ENCODE measurements at places on chromosomes 2 and 18.

DNA sequence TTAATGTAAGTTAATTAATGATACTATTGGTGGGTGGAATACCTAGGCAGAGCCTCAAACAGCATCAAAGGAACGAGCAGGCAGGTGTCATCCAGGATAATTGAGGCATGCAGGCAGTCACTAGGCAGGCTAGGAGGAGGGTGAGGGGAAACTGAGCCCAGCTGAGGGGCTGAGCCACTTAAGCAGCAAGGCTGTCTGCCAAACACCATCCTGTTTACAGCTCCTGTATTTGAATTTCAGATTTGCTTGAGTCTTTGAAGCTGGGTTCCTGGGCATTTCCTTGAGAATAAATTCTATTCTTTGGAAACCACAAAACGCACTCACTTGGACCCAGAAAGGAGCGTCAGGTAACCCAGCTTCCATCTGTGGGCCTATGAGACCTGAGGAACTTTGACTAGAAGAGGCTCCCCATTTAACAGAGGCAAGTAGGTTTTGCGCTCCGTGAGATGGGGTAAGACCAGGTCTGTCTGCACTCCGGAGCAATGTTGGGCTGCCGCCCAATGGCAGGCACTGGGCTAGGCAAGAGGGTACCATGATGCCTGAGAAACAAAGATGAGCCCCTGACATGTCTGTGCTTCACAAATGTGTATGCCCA lies 2.0 kb downstream of the EDAR start:
- DNase-seq, result peak; percentile 34

- DNase-seq, result no peak
Observed at GRCh38 chr2:134253117-134253704, 661 bp upstream of the MGAT5 start.

DNA sequence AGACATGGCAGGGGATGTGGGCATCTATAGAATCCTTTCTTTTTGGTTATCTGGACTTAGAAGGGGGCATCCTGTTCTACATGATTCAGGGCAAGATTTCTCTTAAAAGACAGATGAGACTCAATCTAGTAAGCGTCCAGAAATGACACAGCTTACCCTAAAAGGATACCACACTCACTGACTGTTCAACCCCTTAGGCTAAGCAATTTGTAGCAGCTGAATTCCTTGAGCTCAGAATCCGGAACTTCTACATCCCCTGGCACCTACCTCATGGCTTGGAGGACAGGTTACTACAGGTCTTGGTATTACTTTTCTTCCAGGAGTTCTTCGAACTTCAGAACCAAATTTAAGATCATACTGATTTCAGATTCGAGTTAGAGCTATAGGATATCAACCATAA lies 138.4 kb downstream of the LAMA3 start:
- DNase-seq, result no peak

- DNase-seq, result no peak
Observed at GRCh38 chr2:101036562-101036961, 34.5 kb downstream of the RPL31 start.

GRCh38 chr2:164813535-164813934 lies 28.1 kb downstream of the COBLL1 start:
- DNase-seq, result no peak

DNA sequence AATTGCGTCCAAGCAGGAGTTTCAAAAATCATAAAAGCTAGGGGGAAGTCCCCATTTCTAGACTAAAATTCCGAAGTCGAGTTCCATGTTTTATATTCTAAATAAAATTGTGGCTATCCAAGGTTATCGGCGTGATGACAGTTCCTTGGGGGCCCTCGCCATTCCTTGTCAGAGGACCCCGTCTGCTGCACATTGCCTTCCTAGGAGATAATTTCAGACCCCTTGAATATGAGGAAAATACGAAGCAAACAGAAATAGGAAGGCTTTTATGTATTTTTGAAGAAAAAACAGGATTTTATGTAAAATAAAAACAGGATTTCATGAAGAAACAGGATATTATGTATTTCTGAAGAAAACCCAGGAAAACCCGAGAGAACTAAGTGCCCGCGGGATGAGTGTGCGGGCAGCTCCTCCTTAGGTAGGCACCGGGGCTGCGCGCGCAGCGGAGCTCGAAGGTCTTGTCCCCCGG lies 465 bp upstream of the PLEKHA3 start:
- DNase-seq, result no peak

- DNase-seq, result no peak
Observed at GRCh38 chr2:152227969-152228592, 52.5 kb upstream of the STAM2 start.

- DNase-seq, result no peak
Observed at GRCh38 chr18:29383311-29384273, 1206.7 kb upstream of the CDH2 start.

GRCh38 chr2:168355121-168355520 lies 101.0 kb upstream of the CERS6 start:
- DNase-seq, result no peak

DNA sequence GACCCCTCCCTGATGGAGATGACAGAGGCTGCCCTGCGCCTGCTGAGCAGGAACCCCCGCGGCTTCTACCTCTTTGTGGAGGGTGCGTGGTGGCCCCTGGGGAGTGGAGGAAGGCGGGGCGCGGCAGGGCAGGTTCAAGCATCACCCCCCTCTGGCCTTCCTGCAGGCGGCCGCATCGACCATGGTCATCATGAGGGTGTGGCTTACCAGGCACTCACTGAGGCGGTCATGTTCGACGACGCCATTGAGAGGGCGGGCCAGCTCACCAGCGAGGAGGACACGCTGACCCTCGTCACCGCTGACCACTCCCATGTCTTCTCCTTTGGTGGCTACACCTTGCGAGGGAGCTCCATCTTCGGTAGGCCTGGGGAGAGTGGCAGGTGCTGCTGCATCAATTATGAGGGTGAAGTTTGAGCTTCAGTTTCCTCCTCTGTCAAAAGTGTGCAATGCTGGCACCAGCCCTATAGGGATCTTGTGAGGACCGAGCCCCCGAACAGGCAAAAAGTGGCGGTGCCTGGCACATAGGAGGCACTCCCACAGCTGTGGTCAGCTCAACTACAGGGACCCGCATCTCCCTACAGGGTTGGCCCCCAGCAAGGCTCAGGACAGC lies 2.2 kb downstream of the ALPI start:
- DNase-seq, result no peak

DNA sequence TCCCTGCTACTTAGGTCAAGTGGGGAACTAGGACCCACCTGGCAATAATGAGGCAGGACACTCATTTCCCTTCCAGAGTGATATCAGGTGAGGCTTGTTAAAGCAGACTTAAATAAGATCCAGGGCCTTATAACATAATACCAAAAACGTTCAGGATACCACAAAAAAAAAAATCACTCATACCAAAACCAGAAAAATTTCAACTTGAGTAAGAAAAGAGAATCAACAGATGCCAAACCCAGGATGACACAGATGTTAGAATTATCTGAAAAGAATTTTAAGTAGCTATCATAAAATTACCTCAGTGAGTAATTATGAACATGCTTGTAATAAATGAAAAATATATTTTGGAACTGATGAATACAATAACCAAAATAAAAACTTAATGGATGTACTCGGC lies 255.6 kb upstream of the OSR1 start:
- DNase-seq, result no peak

Measured in CD4-positive, alpha-beta T cell treated with Interleukin-17A for 1 hour (primary cell).